ENCODE measurements at places on chromosomes 6 and 20.
A peak's percentile ranks its signal among the peaks of the same experiment; 100 is the strongest.

DNA sequence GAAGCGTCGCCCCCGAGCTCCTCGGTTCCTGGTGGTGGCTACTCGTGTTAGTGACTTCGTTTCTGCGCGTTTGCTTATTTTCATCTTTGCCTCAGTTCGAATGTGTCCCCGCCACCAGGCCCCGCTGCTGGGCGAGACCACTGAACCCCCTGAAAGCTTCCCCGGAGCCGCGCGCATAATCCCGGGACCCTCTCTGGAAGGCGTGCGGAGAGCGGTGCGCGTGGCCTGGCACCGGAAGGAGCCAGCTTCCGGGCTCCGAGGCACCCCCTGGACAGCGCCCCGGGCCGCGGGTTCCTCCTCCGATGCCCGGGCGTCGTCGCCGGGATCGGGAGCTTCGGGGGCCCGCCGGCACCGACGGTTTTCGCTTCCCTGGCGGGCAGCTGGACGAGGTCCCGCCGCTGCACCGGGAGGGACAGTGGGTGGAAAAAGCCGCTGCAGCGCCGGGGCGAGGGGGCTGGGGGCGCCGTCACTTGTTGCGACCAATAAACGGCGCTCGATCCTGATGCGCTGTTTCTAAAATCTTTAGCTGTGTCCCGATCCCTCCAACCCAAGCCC lies 643 bp upstream of the SLC35D3 start:
- DNase-seq = no peak

DNA sequence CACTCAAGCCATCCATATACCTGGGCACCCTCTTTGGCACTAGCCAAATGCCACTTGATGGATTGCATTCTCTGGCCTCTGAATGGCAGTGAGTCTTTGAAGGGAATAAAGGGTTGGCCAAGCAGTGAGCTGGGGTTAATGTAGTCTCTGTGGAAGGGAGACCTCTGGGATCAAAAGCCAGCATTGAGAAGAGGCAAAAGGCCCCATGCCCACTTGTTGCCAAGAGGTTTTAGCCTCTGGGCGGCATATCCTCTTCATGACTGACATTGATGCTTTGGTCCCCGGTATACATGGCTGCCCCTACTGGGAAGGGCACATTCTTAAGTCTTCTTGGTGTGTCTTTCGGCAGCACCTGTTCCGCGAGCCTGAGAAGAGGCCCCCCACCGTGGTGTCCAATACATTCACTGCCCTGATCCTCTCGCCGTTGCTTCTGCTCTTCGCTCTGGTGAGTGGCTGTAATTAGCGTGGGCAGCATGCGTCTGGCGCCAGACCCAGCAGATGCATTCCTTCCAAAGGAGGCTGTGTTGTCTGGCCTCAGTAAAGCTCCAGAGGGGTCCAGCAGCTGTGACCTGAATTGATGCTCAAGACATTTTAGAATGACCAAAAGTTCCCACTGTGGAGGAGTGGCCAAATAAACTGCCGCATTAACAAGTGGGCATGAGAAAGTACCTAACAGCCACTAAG lies 29.5 kb downstream of the GHRH start:
- no peak for DNase-seq

- no peak for DNase-seq
These were observed 234.5 kb upstream of the ZNF217 start for GRCh38 chr20:53828088-53828681.

GRCh38 chr6:52286798-52287432 lies 2.4 kb upstream of the MCM3 start:
- peak; percentile 43 for DNase-seq

- no peak for DNase-seq
These were observed 32.7 kb upstream of the SNAP25 start for GRCh38 chr20:10185741-10186558.

- no peak for DNase-seq
These were observed 105.5 kb downstream of the DLL1 start for GRCh38 chr6:170185175-170185978.

DNA sequence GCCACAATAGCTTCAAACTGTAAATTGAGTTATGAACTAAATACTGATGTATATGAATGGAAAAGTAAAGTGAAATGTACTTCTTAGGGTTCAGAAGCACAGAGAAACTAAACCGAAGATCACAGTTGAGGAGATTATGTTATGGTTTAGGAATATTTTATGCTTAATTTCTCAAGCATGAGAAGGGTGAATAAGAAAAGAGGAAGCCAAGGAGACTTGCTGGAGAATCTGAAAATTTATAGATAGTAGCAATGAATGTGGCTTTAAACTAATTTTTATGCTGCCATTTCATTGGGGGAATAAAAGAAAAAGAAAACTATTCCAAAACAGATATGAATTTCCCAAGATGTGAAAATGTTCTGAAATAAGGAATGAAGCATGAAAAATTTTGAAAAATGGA lies 5.6 kb downstream of the ANKS1A start:
- no peak for DNase-seq

DNA sequence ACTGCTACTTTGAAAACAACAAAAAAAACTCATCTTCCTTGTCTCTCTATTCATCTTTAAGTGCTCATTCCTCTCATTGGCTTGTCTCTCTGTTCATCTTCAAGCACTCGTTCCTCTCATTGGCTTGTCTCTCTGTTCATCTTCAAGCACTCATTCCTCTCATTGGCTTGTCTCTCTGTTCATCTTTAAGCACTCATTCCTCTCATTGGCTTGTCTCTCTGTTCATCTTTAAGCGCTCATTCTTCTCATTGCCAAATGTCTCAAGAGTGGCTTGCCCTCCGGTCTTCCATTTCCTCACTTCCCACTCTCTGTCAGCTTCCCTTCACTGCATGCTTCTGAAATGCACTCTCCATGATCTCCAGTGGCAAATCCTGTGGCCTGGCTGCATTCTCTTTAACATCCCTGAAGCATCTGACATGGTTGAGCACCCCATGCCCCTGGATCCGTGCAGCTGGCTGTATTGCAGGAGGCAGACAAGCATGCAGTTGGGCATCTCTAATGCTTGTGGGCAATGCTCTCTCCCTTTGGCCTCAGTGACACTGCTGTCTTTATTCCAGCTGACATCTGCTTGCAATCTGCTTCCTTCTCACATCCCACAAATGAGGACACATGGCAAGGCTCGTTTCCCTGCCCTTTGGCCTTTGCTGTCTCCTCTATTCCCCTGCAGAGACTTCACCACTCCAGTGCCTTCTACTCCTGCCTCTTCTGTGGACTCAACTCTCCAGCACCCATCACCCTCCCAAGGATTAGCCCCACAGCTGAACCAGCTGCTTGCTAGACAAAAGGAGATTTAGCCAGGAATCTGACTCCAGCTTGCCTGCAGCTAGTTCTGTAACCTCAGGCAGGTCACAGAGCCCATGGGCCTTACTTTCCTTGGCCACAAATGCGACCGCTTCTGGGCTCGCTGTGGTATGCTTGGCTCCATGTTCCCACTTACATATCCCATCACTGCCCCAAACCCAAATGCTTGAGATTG lies 143.2 kb upstream of the SNX9 start:
- no peak for DNase-seq

GRCh38 chr20:57398231-57398821 lies 7.1 kb downstream of the RBM38 start:
- DNase-seq = peak; percentile 89

- DNase-seq = no peak
These were observed 68.5 kb downstream of the TMEM200A start for GRCh38 chr6:130434174-130434873.

- DNase-seq = no peak
These were observed 448.3 kb upstream of the HSF2 start for GRCh38 chr6:121951123-121951522.

DNA sequence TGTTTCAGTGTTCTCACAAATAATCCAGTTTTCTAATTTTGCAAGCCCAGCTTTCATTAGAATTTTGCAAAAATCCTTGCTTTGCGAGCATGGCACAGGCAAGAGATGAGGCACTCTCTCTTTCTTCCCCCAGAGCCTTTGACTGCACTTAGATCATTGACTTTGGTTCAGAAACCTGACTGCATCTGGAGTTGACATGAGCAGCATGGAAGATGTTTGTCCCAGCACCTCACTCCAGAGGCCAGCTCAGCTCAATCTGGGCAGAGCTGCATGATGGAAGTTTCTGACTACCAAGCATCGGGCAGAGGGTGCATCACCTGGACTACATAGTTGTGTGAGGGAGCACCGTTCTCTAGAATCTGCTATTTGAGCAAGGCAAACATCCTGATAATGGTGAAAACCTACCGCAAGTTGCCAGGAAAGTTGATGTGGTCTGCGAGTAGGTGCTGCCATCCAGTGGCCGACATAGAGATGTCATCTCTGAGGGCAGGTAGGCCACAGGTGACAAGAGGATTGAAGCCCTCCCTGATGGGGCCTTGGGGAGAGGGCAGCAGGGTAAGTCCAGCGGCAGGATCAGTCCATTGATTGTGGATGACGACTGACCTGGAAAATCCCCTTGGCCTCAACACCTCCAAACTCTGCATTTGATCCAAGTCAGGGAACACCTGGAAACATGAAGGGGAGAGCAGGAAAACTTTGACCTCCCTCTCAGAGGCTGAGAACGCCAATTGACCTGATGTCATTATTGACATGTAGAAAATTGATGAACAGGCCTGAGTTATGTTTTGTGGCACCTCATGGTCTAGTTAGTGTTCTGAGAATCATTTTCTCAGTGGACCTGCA lies 3.8 kb upstream of the LPA start:
- no peak for DNase-seq

DNA sequence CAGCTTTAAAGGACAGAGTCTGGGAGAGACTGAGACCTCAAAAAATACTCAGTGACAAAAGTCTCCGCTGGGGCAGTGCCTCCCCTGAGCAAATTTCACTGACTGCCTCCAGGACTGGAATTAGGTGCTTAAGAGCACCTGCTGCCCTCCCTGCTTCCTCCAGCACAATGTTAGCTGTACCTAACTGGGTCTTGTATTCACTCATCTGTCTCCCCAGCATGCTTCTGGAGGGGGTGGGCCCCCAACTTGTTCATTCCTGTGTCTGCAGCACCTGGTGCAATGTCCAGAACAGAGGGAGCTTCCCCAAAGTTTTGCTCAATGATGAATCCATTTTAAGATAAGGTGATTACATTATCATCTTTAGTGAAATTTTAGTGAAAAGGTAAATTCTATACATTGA lies 650.7 kb downstream of the KIF16B start:
- DNase-seq = no peak

DNA sequence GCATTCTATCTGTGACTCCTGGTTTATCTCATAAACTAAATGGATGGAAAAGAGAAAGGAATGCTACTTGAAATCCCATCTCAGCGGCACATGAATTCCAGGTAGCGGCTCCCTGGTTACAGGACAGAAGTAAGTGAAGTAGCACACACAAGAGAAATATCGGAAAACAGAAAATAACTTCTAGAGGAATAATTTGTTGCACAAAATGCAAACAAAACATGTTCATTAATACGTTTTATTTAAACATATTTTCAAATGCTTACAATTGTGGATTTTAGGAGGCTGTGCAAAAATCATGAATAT lies 26.5 kb upstream of the RPS6KA2 start:
- no peak for DNase-seq

- no peak for DNase-seq
These were observed 712.0 kb upstream of the NRSN1 start for GRCh38 chr6:23414051-23414445.

- DNase-seq = no peak
These were observed 3.2 kb downstream of the CEP162 start for GRCh38 chr6:84224251-84224650.

- DNase-seq = no peak
These were observed 195.5 kb upstream of the PDE10A start for GRCh38 chr6:165858586-165858985.

Data from stimulated activated CD8-positive, alpha-beta memory T cell treated with anti-CD3 and anti-CD28 coated beads, Interleukin-4, amount 100 ng/mL, for 4 hours (primary cell).